ENCODE measurements at places on chromosomes 11 and 22.

- no peak for DNase-seq
Measured at GRCh38 chr11:83195143-83195466, 1.6 kb downstream of the ANKRD42 start.

DNA sequence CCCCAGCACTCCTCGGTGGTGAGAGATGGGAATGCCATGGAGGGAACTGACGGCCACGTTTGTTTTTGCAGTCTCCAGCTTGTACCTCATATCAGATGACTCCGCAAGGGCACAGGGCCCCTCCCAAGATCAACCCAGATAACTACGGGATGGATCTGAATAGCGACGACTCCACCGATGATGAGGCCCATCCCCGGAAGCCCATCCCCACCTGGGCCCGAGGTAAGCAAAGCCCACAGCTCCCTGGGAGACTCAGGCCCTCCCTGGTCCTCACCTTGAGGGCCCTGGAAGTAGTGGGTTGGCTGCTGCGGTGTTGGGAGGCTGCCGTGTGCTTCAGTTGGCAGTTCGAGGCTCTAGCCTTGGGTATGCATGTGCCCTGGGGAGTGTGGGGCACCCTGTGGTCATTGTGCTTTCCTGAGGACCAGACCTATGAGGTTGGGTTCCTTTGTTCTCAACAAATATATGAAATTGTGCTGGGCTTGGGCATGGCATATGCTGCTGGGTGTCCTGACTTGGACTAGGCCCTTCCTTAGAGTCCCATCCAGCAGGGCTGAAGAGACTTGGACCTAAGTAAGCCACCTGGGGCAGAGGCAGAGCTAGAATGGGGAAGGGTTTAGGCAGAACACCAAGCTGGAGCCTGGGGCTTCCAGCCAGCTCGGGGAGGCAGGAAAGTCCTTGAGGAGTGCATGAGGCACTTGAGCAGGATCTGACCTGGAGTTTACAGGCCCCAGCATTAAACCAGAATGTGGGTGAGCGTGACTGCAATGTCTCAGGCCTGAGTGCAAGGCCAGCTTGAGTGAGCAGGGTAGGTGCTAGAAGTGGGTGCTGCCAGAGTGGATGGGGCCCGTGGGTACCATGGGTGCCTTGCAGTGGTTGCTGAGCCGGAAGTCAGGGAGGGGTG, 26.4 kb downstream of the INCENP start:
- no peak for DNase-seq

GRCh38 chr11:70155386-70155785, 47.7 kb upstream of the FADD start:
- no peak for DNase-seq

GRCh38 chr22:39379756-39380730, 19.5 kb upstream of the TAB1 start:
- DNase-seq, result no peak

- no peak for DNase-seq
Measured at GRCh38 chr11:110297076-110297725, 787 bp upstream of the RDX start.

- no peak for DNase-seq
Measured at GRCh38 chr11:12765428-12765827, 91.2 kb downstream of the TEAD1 start.

DNA sequence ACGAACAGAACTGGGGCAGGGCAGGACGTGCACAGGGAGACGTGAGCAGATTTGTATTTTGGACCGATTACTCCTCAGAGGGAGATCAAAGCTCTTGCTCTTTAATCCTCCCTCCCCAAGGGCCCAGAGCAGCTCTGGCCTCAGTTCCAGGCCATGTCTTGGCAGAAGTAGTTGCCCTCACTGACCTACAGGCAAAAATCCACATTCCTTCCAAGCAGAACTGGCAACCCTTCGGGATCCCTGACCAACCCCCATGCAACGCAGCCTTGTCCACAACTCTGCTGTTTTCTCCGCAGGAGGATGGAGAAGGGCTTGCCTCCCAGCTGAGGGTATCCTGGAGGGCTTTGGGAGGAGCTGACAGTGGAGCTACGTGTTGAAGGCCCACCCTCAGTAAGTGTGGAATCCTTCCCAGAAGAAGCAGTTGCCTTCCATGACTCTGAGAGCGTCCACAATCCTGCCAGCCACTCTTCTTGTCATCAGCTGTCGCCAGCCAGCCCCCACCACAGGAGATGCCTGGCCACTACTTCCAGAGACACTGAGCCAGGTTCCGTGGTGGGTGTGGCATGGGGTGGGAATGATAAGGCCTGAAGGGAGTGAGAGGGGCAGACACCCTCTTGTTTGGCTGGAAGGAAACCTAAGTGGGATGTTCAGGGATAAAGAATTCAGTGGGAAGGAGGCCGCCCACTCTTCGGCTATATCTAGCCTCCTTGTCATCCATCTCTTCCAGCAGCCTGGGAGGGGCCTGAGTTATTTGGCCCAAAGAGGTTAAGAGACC, 68.1 kb downstream of the PDE2A start:
- DNase-seq, result no peak

- DNase-seq, result no peak
Measured at GRCh38 chr11:8971924-8972316, 7.7 kb upstream of the TMEM9B start.

- DNase-seq, result no peak
Measured at GRCh38 chr22:35749808-35750207, 32.1 kb downstream of the APOL5 start.

- no peak for DNase-seq
Measured at GRCh38 chr11:6576471-6577373, 26.7 kb downstream of the RRP8 start.

DNA sequence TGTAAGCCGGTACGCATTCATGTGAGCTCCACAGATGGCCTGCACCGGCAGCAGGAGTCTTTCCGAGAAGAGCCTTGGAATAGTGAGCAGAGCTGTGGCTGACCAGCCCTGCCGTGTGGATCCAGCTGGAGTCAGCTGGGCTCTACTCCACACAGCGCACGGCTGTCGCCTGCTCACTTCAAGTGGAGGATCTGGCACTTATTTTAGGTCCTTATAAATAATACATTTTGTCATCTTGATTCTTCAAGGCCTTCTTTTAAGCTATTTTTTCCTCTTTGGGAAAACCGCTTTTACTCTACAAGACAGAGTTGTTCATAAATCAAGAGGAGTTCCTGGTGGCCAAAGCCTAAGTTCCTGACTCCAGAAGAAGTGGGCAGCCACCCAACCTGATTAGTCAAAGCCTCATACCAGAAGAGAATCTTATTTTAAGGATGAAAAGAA, 93.8 kb downstream of the KCNC1 start:
- no peak for DNase-seq

GRCh38 chr11:2909133-2909902, 19.9 kb downstream of the PHLDA2 start:
- no peak for DNase-seq

- no peak for DNase-seq
Measured at GRCh38 chr11:78795621-78796261, 221.1 kb upstream of the NARS2 start.

All from GM12892 (cell line).